ENCODE measurements at places on chromosomes 13 and 19.
A peak's percentile ranks its signal among the peaks of the same experiment; 100 is the strongest.

DNA sequence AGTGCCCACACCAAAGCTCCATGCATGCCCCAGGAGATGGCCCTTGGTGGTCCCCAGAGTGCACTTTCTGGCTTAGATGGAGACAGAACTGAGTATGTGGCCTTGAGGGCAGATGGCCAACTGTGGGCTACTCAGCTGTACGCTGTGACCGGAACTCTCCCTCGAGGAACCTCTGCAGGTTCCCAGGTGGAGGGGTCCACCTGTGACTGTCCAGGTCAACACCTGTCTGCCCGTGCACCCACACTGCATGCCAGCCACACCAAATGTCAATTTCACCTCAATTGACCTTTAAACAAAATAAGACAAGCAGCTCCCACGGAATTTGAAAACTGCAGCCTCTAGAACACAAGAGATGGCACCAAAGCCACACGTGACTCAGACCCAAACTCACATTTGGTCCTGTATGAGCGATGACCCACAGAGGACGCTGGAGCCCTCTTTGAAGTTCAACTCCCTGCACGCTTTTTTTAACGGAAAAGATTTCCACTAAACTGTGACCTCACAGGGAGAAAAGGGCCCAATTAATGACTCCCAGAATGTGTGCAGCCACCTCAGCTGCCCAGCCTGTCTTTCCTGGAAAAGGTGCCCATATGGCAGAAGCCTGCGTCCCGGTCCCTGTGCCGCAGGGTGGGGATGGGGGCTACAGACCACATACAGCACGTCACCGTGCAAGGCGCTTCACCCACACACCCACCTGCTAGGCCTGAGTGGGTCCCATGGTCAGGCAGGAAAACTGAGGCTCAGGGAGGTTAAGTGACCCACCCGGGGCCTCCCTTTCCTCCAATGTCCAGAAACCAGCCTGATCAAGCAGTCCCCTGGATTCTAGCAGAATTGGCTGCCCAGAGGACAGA lies 47.7 kb downstream of the KLF2 start:
- no peak for DNase-seq

- no peak for DNase-seq
These were observed 241.0 kb downstream of the POSTN start for GRCh38 chr13:37357548-37357947.

- no peak for DNase-seq
These were observed 599 bp upstream of the ARHGEF7 start for GRCh38 chr13:111114362-111115060.

DNA sequence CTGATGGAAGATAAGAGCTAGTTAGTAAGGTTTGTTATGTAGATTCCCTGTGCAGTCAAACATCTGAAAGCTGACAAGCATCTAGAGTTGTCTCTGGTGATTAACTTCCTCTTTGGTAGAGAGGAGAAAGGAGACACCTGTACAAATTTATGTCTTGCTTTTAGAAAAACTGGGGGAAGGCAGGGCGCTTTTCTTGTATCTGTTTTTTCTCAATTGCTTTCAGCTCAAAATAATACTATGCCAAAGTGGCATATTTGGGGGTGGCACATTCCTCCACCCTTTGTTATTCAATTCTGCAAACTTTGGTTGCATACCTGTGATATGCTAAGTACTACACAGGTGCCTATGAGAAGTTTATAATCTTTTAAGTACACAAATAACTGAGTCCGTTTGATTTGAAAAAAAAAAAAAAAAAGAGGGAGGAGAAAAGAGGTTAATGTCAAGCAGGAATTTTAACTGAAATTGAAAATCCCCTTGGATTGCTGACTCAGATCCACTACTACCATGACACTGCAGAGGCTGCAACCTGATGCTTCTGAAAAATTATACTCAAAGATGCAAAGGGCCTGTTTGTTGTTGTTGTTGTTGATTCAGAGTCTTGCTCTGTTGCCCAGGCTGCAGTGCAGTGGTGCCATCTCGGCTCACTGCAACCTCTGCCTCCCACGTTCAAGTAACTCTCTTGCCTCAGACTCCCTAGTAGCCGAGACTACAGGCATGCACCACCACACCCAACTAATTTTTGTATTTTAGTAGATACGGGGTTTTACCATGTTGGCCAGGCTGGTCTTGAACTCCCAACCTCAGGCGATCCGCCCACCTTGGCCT lies 164.8 kb upstream of the NBEA start:
- DNase-seq, result no peak

GRCh38 chr19:4390017-4390566 lies 10.3 kb downstream of the SH3GL1 start:
- DNase-seq, result no peak

DNA sequence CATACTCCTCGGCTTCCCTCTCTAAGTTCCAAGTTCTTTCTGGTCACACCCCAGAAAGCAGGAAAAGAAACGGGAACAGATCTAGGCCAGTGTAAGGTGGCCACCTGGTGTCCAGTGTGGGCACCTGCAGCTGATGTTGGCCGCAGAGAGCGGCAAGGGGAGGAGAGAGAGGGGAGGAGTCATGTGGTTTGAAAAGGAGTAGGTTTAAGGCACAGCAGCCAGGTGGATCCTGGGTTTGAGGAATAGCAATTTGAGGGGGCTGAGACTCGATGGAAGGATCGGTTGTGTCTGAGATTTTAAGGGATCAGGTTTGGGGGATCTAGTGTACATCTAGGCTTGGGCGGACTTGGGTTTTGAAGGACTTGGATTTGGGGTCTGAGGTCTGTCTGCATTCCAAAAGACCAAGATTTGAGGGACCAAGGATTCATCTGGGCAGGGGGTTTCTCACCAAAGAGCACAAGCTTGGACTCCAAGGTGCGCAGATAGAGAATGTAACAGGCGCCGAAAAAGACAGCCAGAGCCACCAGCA lies 1.2 kb downstream of the RABAC1 start:
- DNase-seq, result peak; percentile 56

DNA sequence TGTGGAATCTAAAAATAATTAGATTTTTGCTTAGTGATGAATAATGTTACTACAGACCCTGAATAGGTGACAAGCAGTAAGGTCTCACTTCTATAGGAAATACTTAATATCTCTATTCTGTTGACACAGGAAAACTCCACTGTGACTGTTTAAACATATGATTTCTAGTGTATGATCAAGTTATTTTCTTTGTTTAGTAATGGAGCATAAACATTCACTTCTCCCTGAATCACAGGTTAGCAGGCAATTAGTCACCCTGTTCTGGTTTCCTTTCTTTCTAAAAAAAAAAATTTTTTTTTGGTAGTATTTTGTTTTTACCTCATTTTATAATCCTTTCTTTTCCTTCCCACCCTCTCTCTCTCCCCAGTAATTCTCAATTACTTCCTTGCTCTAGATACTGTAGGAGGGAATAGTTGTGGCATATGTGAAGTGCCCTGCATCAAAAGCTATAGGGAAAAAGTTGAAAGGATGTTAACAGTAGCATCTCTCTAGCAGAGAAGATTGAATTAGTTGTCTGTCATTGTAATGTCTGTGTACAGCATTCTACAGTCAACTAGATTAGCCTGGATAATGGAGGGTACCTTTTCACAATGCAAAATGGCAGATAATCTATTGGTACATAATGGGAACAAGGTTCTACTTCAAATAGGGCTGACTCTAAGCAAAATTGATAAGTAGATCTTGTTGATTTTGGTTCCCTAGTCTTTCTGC lies 3.5 kb downstream of the HS6ST3 start:
- no peak for DNase-seq

DNA sequence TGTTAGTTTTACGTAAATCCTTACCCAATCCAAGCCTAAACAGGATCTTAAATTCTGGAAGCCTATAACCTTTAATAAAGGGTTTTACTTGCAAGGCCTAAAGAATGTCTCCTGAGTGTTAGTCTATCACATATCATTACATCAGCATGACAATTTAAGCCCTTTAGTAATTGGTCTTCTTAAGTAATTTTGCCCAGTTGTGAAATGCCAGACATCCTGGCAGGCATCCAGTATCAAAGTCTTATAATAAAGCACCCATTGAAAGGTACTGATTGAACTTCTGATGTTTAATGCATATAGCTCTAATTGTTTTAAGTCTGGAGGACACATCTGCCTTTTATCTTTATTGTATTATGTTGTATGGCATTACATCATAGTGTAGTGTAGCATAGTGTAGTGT lies 1078.9 kb downstream of the SLITRK1 start:
- DNase-seq, result no peak

- DNase-seq, result no peak
These were observed at the start of gene LAIR2 for GRCh38 chr19:54502518-54503048. Gene LAIR2, plus strand, starts transcription at chr19:54502831. Its CDS starts 88 bp downstream, at chr19:54502919.

- DNase-seq, result no peak
These were observed 5.8 kb downstream of the ZIC2 start for GRCh38 chr13:99987154-99988019.

- DNase-seq, result no peak
These were observed 6.0 kb upstream of the TEX30 start for GRCh38 chr13:102779436-102780159.

DNA sequence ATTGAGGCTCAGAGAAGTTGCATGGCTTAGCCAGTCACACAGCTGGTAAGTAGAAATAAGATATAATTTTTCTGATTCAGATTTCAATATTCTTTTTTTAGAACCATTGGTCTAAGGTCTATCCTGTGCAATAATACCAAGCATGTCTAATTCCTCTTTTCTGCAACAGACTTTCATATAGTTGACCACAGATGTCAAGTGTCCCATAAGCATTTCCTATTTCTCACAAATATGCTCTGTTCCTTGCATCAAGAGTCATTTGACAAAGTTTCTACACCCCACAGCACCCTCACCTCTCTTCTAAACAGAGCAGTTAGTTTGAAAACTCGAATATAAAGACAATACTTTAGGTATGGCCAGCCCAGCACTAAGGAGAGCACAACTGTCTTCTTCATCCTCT lies 26.8 kb upstream of the SACS start:
- DNase-seq, result no peak

- DNase-seq, result no peak
These were observed 101.5 kb downstream of the DPF1 start for GRCh38 chr19:38122402-38123093.

DNA sequence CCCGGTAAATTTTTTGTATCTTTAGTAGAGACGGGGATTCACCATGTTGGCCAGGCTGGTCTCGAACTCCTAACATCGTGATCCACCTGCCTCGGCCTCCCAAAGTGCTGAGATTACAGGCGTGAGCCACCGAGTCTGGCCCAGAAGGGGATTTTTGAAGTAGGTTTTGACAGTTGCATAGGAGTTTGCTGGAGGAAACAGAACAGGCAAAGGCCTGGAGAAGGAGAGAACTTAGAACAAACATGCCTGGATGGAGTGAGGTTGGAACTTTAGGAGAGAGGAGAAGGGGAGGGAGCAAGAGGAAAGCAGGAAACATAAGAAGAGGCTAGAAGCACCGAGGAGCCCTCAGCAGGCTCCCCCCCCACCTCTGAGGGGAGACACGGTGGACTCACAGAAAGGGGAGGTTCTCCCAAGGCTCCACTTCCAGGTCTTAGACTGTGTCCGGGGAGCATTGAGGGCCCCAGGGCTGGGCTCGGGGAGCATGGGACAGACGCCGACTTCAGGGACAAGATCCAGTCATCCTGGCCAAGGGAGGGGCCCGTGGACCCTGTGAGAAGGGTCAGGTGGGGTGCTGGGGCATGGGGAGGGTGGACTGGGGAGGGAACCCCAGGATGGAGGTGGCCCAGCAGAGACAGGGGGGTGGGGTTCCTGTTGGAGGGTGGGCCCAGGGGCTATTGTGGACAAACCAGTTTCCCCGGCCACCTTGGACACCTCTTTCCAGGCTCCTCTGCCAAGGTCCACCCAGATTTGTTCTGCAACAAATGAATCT lies 1.8 kb upstream of the FBN3 start:
- no peak for DNase-seq

- no peak for DNase-seq
These were observed 992.2 kb upstream of the PCDH20 start for GRCh38 chr13:62407871-62408270.

GRCh38 chr19:8512115-8512967 lies 1.6 kb downstream of the ZNF414 start:
- DNase-seq, result no peak

GRCh38 chr19:3450796-3451411 lies 29.4 kb downstream of the SMIM24 start:
- DNase-seq, result peak; percentile 82

- no peak for DNase-seq
These were observed 3.3 kb upstream of the RDH13 start for GRCh38 chr19:55066107-55066709.

GRCh38 chr19:56837004-56837403 lies 3.5 kb downstream of the PEG3 start:
- DNase-seq, result no peak

DNA sequence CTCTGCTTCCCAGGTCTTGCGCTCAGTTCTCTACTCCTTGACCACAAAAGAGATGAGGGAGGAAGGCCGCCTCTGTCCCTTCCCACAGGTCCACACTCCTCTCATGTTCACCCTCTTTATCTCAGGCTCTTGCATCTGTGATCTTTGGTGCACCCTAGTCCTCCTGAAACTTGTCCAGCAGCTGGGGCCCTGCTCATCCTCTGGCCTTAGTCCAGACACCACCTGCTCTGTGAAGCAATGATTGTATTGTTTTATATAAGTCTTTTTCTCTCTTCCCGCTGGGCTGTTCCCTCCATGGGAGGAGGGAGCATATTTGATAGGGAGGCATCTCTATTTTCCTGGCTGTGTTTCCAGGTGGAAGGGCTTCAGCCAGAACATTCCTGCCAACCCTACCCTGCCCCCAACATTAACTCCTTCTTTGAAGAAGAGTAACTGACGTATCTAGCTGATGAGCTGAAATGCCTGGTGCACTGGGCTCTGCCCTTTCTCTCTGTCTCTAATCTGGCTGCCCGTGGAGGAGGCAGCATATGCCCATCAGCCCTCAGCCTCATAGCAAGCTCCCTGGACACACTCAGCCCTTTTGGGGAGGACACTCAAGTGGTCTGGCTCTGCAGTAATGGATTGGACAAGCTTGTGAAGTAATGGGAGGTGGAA lies 38.2 kb upstream of the SIAH3 start:
- no peak for DNase-seq

DNA sequence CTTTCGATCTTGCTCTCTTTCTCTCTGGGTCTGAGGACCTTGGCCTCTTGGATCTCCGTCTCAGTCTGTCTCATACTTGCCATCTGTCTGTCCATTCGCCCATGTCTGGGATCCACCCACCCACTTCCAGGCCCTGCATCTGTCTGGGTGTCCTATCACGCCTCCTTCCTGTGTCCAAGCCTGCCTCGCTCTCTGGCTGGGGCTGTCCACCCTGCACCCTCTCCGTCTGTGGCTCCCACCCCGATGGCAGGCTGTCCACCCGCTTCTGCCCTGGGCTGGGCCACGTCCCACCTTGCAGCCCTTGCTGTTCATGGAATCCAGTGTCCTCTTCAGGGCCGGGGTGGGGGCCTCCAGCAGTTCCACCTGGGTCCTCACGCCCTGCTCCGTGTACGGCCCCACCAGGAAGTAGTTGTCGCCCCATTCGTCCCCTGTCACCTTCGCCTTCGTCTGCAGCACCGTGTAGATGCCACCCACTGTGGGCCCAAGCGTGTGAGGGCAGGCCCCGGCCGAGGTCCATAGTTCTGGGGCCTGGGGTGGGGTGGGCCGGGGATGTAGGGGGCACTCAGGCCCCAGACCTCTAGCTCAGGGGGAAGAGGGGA lies 2.0 kb downstream of the GYS1 start:
- no peak for DNase-seq

Measured in epithelial cell of prostate (primary cell).